ENCODE measurements at places on chromosomes 4 and X.
A peak's percentile ranks its signal among the peaks of the same experiment; 100 is the strongest.

GRCh38 chrX:20455001-20455400 is 188.3 kb upstream of the RPS6KA3 start:
- no peak for DNase-seq

- DNase-seq: peak; percentile 9
Measured at GRCh38 chr4:71004281-71004851, 10.9 kb downstream of the DCK start.

GRCh38 chrX:39677585-39677977 is 420.2 kb downstream of the BCOR start:
- no peak for DNase-seq

DNA sequence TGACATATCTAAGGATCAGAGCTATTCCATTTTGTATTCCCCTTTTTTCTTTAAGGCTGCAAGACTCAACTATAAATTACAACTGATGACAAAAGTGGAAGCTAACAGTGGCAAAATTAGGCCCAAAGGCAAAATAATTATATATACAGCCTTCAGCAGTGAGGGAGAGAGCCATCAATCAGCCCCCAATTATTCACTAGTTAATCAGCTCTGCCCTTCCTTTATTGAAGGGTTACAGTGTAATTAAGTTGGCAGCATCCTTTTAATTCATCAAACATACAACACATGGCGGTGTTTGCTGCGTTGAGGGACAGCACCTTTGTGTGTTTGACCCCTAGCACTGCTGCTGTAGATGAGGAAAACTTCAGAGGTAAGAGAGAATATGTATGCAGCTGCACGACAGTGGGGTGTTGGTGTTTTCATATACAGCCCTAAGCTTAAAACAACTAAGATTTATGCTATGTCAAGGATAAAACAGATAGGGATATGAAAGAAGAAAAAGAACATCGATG is 973.9 kb upstream of the POU3F4 start:
- no peak for DNase-seq

GRCh38 chr4:170398218-170398617 is 308.5 kb upstream of the AADAT start:
- DNase-seq: no peak

- DNase-seq: no peak
Measured at GRCh38 chr4:2792711-2793585, at the start of gene SH3BP2. TSS of gene SH3BP2 (plus strand) at chr4:2793085. CDS start at chr4:2820618, 27,533 bp downstream.

GRCh38 chr4:182884040-182884439 is 33.1 kb downstream of the DCTD start:
- no peak for DNase-seq
